T-cell (primary cell): ENCODE measurements at places on chromosomes 3 and 15. TPM values are rescaled to one million over a fixed set of nuclear protein-coding genes. Genes with fewer than 3 reads are reported as not detected.

Gene CCDC13
- 0.28 TPM for total RNA-seq

Gene FOXB1
- total RNA-seq, result 0.19 TPM

Gene ZDHHC19
- total RNA-seq, result 0.49 TPM

Gene PIK3CA
- total RNA-seq, result 34.0 TPM

Gene CKMT1B
- not detected for total RNA-seq

Gene CATSPER2
- total RNA-seq, result 7.2 TPM

Gene OR5H14
- not detected for total RNA-seq

Gene DLL4
- not detected for total RNA-seq

Gene CCDC51
- 7.9 TPM for total RNA-seq

GRCh38 chr3:47476330-47476626, 537 bp upstream of the SCAP start:
- peak overlapping the region; percentile 54 for H3K4me3 ChIP-seq
- H3K4me1 ChIP-seq, result peaks cover 16% of the 10 kb centered on the region
- no peaks in the 10 kb centered on the region for H3K27me3 ChIP-seq
- peak overlapping the region; percentile 83 for H3K27ac ChIP-seq
- H3K36me3 ChIP-seq, result no peaks in the 10 kb centered on the region

DNA sequence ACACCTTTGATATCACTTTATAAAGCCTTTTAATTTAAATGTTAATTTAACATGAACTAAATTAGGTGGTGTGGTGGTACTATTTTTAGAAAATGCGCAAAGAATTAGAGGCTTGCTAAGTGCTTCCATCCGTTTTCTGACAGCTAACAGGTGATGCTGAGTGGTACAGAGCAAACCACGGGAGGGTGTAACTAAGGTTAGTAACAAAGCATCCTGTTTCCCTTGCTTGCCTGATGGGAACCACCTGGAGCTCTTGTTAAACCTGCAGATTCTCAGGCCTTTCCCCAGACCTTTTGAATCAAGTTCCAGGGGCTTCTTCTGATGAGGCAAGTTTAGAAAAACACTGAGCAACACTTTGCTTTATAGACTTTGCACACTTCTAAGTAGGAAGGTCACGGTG, 101.0 kb downstream of the ATG7 start:
- no peak overlapping the region for H3K4me3 ChIP-seq
- DNase-seq, result no peak
- no peaks in the 10 kb centered on the region for H3K4me1 ChIP-seq
- no peak overlapping the region for H3K27ac ChIP-seq

GRCh38 chr3:43637702-43638101, 15.9 kb upstream of the ANO10 start:
- DNase-seq, result no peak
- H3K4me3 ChIP-seq, result no peak overlapping the region
- H3K27ac ChIP-seq, result no peak overlapping the region
- H3K4me1 ChIP-seq, result no peaks in the 10 kb centered on the region

DNA sequence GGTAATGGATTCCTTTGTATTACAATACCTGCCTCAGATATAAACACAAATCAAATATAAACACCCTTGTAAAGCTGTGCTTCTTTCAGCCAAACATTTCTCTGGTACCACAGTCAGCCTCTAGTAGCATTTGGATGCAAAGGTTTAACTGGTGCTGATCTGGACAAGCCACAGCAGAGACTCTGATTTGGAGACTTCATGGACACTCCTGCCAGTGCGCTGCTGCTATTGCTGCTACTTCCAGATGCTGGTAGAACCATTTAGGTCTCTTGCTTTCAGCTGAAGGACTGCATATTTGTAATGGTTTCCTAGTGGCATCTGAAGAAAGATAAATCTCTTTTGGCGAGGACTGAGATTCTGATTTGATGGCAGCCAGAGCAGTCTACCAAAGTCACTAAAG, 36.9 kb downstream of the NCK1 start:
- no peak overlapping the region for H3K4me3 ChIP-seq
- no peak for DNase-seq
- no peaks in the 10 kb centered on the region for H3K27me3 ChIP-seq
- H3K27ac ChIP-seq, result peak overlapping the region; percentile 31

- DNase-seq, result no peak
- H3K27me3 ChIP-seq, result no peaks in the 10 kb centered on the region
- H3K4me3 ChIP-seq, result no peak overlapping the region
- no peak overlapping the region for H3K27ac ChIP-seq
- H3K4me1 ChIP-seq, result no peaks in the 10 kb centered on the region
Observed at GRCh38 chr3:183108001-183108449, 8.7 kb upstream of the MCCC1 start.

GRCh38 chr3:47817609-47818008, 14.7 kb downstream of the DHX30 start:
- no peaks in the 10 kb centered on the region for H3K4me1 ChIP-seq
- peaks cover 52% of the 10 kb centered on the region for H3K36me3 ChIP-seq
- H3K4me3 ChIP-seq, result no peak overlapping the region
- no peaks in the 10 kb centered on the region for H3K27me3 ChIP-seq

- H3K4me1 ChIP-seq, result no peaks in the 10 kb centered on the region
- H3K27me3 ChIP-seq, result no peaks in the 10 kb centered on the region
- no peak overlapping the region for H3K4me3 ChIP-seq
- no peak for DNase-seq
- no peaks in the 10 kb centered on the region for H3K36me3 ChIP-seq
Observed at GRCh38 chr15:96790004-96790403, 459.5 kb downstream of the NR2F2 start.

DNA sequence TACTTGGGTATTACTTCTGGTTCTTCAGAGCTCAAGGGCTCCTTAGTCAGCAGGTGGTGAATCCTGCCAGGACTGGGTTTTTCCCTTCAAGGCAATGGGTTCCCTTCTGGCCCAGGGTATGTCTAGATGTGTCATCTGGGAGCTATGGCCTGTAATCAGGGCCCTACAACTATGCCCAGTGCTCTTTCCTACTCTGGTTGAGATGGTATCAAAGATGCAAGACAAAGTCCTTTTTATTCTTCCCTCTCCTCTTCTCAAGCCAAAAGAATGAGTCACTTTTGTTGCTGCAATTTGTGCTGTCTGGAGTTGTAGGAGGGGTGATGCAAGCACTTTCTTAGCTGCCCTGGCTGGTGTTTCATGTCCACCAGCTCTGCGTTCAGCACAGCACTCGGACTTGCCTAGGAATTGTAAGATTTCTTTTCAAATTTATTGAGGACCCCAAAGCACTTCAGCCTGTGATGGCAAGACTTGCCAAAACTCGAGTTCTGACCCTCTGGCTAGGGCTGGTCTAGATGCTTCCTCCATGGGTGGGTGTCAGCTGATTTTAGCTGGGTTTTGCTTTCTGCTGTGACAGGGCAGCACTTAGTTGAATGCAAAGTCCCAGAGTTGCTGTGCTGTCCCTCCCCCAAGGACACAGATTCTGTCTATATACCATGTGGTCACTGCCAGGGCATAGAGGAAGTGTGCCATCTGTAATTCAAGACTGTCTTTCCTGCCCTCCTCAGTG, 129.2 kb upstream of the CBLB start:
- H3K27ac ChIP-seq, result no peak overlapping the region
- no peaks in the 10 kb centered on the region for H3K4me1 ChIP-seq
- no peaks in the 10 kb centered on the region for H3K27me3 ChIP-seq
- H3K36me3 ChIP-seq, result no peaks in the 10 kb centered on the region

DNA sequence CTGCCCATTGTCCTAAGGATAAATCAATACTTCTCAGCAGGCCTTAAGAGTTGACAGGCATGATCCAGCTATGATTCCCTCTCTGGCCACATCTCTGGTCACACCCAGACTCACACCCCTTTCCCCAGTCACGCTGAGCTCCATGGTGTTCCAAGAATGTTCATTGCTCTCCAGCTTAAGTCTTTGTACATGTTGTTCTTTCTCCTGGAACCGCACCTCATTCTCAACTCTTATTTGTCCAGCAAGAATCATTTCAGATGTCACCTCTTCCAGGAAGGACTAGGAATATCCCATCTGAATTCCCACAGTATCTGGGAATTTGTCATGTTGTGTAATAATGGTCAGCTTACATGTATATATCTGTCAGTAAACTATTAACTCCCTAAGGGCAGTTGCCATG, 118.3 kb upstream of the GALNT15 start:
- H3K4me3 ChIP-seq, result no peak overlapping the region
- no peaks in the 10 kb centered on the region for H3K36me3 ChIP-seq
- H3K4me1 ChIP-seq, result no peaks in the 10 kb centered on the region
- H3K27me3 ChIP-seq, result no peaks in the 10 kb centered on the region
- no peak overlapping the region for H3K27ac ChIP-seq

GRCh38 chr15:70435872-70436271, 327.5 kb downstream of the UACA start:
- no peak overlapping the region for H3K4me3 ChIP-seq
- H3K27me3 ChIP-seq, result peaks cover 3% of the 10 kb centered on the region
- no peaks in the 10 kb centered on the region for H3K36me3 ChIP-seq
- DNase-seq, result no peak
- H3K4me1 ChIP-seq, result peaks cover 20% of the 10 kb centered on the region

GRCh38 chr3:185583925-185584324, 2.2 kb upstream of the SENP2 start:
- H3K27ac ChIP-seq, result no peak overlapping the region
- H3K4me3 ChIP-seq, result no peak overlapping the region
- DNase-seq, result no peak

GRCh38 chr3:11195721-11196332, 41.5 kb downstream of the HRH1 start:
- H3K4me1 ChIP-seq, result no peaks in the 10 kb centered on the region
- no peaks in the 10 kb centered on the region for H3K36me3 ChIP-seq
- H3K27me3 ChIP-seq, result no peaks in the 10 kb centered on the region
- no peak overlapping the region for H3K27ac ChIP-seq
- no peak for DNase-seq
- no peak overlapping the region for H3K4me3 ChIP-seq

DNA sequence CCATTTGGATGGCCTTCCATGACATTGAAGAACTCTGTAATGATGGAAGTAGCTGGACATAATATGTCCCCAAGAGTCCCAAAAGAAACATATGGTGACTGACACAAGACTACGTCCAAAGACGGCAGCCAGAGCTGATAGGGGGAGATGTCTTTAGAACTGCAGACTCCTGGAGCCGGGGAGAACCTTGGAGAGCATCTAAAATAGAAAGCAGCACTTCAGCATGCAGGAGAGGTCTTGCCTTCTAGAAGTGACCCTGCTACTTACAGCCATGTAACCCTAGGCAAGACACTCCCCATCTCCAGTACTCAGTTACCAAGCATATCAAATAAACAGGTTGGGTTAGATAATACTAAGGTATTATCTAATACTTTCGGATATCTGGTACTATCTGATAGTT, 143.8 kb upstream of the BCL6 start:
- no peak overlapping the region for H3K4me3 ChIP-seq
- no peaks in the 10 kb centered on the region for H3K4me1 ChIP-seq
- H3K27ac ChIP-seq, result no peak overlapping the region
- H3K27me3 ChIP-seq, result no peaks in the 10 kb centered on the region

DNA sequence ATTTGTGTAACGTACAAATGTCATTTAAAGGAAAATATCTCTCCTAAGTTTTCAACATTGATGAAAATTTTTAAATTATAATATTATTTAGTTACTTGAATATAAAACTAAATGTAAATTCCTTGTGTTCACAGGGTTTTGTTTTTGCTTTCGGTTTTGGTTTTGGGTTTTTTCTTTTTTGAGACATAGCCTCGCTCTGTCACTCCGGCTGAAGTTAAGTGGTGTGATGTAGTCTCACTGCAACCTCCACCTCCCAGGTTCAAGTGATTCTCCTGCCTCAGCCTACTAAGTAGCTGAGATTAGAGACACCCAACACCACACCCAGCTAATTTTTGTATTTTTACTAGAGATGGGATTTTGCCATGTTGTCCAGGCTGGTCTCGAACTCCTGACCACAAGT, 79.3 kb upstream of the TCF12 start:
- H3K36me3 ChIP-seq, result no peaks in the 10 kb centered on the region
- H3K4me1 ChIP-seq, result no peaks in the 10 kb centered on the region
- DNase-seq, result no peak
- no peak overlapping the region for H3K27ac ChIP-seq

DNA sequence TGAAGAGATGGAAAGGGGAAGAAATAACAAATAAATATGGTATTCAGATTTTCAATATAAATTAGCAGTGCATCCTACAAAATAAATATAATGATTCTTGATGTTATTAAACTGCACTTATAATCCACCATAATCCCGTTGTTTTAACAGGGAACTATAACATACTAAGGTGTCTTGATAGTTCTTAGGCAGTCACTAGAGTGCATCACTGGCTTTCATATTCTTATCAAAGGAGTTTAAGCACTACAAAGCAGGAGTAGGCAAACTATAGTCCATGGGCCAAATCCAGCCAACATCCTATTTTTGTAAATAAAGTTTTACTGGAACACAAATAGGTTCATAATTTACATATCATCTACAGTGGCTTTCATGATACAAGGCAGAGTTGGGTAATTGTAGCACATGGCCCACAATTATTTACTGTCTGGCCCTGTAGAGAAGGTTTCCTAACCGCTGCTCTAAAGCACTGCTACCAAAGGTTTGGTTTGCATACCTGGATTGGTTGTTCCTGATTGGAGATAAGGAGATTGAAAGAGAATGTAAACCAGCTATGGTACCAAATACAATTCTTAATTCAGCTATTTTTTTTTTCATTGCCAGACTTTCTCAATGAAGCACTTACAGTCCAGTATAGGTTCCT, 104.3 kb downstream of the ZNF280D start:
- H3K4me3 ChIP-seq, result no peak overlapping the region
- H3K27me3 ChIP-seq, result no peaks in the 10 kb centered on the region
- H3K27ac ChIP-seq, result no peak overlapping the region
- no peaks in the 10 kb centered on the region for H3K36me3 ChIP-seq
- no peaks in the 10 kb centered on the region for H3K4me1 ChIP-seq
- no peak for DNase-seq

GRCh38 chr3:133570139-133570936, 3.1 kb upstream of the CDV3 start:
- H3K27me3 ChIP-seq, result no peaks in the 10 kb centered on the region
- H3K36me3 ChIP-seq, result no peaks in the 10 kb centered on the region
- no peak for DNase-seq
- no peak overlapping the region for H3K4me3 ChIP-seq
- H3K4me1 ChIP-seq, result peaks cover 16% of the 10 kb centered on the region

DNA sequence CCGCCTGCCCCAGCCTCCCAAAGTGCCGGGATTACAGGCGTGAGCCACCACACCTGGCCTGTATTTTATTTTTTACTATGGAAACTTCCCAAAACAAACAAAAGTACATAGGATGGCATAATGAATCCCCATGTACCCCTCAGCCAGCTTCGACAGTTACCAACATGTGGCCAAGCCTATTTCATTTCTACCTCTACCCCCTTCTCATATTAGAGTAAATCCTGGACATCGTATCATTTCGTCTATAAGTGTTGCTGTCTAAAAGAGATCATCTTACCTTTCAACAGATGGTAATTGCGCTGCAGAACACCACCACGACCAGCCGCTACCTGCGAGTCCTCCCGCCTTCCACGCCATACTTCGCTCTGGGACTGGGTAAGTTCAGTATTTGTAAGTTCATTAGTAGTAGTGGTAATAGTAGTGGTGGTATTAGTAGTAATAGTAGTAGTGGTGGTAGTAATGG, 44.9 kb downstream of the DLEC1 start:
- H3K4me3 ChIP-seq, result no peak overlapping the region
- no peak overlapping the region for H3K27ac ChIP-seq
- no peaks in the 10 kb centered on the region for H3K4me1 ChIP-seq
- H3K36me3 ChIP-seq, result no peaks in the 10 kb centered on the region
